CD4-positive, alpha-beta T cell (primary cell): ENCODE measurements at places on chromosomes 2 and 18.
A peak's percentile ranks its signal among the peaks of the same experiment; 100 is the strongest.

- DNase-seq: no peak
Observed at GRCh38 chr2:165067643-165068486, 112.5 kb upstream of the SLC38A11 start.

DNA sequence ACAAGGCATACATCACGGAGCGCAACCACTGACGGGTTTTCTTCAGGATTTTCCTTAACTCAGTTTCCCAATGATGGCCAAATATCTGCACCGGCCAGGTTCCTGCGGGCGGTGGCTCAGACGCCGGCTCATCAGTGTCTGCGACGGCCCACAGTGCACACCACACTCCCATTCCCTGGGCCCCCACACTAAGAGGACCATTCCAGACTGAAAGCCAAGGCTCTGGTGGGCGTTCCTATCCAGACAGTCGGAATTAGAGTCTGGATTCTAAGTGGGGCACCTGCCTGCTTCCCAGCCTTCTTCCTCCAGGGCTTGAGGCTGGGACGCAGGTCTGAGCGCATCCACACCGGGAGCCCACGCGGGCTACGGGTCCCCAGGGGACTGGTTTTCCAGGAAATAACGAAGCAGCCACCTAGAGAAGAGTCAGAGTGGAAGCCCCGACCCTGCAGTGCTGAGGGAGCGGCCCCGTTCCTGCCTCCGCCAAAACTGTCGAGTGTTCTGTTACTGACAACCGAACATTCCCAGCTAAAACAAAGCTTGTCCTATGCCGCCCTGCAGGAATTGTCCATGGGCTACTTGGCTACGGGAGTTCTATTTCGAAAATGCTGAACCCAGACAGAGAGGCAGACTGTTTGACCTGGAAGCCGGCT lies 75.3 kb downstream of the TMEM18 start:
- no peak for DNase-seq

GRCh38 chr2:27712522-27712921 lies 48.8 kb downstream of the SLC4A1AP start:
- DNase-seq: no peak

- no peak for DNase-seq
Observed at GRCh38 chr18:48488388-48488850, 50.4 kb upstream of the CTIF start.

DNA sequence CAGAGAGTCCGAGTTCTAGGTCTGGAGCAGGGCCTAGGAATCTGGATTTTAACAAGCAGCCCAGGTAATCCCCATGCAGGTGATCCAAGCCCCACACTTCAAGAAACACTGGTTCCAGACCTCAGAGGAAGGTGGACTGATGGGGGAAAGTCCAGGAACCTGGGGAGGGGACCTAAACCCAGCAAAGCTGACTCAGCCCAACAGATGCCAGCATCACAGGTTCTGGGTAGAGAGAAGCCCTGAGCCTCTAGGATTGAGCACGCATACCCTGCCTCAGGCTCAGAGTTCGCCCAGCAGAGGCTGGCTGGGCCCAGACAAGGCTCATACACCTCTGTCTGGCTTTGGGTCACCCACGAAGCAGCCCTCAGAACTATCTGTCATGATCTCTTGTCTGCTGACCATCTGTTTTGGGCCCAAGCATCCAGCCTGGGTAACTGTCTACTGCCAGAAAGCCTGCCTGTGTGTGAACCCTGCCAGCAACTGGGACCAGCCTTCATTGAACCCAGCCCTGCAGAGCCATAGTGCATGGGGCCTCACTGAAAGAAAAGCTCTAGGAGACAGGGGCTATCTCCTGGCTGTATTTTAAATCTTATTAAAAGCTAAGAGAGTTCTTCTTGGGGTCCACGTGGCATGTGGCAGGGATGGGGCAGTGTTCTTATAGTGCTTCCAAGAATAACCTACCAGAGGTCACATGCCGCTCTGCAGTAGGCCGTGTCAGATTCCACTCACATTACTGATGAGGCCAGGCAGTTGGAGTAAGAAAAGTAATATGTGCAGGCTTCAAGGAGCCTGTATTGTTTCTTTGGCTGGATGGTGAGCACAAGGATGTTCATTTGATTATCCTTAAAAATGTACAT lies 7.4 kb downstream of the TMEM127 start:
- DNase-seq: no peak

GRCh38 chr2:75292826-75293225 lies 93.5 kb upstream of the TACR1 start:
- DNase-seq: no peak

DNA sequence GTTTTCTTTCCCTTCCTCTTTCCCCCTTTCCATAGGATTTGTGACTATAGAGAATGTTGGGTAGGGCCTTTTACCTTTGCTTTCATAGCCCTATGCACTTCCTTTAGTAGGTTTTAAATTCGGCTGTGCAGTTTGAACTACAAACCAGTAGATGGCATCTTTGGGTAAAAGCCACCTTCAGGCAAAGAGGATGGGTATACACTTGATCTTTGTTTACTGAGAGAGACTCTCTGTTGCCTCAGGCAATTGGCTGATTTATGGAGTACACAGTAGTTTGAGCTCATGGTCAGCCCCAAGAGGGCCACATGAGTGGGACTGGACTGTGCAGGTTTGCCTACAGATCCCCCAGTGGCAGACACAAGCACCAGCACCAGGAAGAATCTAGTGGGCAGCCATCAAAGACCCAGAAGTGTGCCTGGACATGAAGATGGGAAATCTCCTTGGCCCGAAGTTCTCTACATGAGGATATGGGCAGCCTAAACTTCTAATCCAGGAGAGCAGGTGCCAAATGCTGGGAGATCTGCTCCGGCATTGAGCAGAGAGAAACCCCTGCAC lies 1304.3 kb upstream of the DDX18 start:
- DNase-seq: no peak

DNA sequence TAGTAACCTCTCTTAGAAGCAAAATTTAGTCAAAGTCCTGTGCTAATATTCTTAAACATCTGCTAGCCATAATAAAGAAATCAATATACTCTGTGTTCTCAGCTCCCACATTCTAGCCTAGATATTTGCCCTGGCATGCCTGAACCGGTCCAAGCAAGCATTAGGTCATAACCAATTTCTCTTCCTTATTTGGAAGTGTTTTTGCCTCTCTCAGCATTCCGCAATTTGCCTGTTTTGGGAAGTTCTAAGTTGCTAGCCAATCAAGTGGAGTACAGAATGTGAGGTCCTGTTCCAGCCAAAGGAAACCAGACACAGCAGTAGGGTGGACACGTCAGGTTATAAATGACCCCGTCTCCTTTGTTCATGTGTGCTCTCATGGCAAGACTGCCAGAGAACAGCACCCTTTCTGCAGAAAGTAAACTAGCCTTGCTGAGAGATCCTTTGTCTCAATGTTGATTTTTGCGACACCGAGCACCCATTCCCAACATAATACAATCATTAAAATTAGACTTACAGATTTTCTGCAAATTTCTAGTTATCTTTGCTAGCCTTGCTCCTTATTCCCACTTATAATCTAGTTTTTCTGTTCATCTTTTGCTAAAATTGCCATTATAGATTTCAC lies 13.0 kb upstream of the SULT1C4 start:
- no peak for DNase-seq

GRCh38 chr2:25424426-25425028 lies 82.8 kb upstream of the DNMT3A start:
- DNase-seq: no peak

DNA sequence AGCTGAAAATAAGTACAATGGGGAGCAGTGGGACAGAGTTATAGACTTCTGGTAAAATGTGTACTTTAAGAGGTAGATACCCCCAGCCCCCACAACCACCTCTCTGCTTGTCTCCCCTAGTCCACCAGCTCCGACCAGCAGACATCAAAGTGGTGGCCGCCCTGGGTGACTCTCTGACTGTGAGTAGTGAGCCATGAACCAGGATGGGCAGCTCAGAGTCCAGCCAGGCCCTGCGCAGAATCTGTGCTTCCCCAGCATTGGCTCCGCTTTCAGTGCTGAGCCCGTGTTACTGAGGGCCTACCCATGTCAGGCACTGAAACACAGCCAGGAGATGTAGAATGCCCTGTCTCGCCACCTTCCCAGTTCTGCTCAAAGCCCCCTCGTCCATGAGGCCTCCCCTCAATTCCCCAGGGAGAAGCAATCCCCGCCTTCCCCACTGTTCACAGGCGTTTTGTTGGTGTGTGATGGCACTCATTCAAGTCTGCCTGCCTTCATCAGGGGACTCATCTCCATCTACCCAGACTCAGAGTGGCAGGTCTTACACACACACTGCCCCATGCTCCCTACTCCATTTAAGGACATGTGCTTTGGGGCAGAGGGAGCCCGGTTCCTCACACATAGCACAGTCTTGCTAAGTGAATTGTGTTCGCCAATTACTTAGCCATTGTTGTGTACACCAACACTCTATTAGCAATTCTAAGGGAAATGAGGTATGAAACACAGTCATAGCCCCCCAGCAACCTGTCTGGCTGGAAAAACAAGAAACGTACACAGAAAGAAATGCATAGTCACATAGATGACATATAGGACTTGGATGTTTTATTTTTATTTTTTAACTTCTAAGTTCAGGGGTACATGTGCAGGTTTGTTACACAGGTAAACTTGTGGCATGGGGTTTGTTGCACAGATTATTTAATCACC lies 122.6 kb downstream of the PLB1 start:
- DNase-seq: no peak

GRCh38 chr18:54235871-54236270 lies 11.4 kb upstream of the MBD2 start:
- DNase-seq: no peak

- no peak for DNase-seq
Observed at GRCh38 chr2:55518841-55519165, 715 bp upstream of the CFAP36 start.

DNA sequence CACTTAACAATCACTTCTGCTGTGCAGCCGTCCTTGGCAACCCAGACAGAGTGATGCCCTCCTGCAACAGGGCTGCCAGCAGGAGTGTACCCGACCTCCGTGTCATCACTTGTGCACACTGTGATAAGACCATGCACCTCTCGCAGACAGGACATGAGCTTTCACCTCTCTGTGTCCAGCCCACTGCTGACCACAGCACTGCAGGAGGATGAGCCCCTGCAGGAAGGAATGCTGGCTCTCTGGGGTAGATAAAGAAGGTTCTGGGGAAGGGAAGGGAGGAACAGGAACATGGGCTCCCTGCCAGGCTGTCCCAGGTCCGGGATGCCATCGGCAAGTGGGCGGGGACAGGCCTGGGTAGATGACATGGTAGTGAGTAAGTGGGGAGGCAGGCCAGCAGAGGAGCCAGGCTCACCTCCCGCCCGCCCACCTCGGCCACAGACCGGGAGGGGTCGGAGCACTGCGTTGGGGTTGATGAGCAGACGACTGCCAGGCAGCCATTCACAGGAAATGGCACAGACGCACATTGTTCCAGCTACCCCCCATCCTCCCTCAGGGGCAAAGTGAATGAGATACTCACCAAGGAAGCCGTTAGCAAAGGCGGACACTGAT lies 18.6 kb upstream of the COL6A3 start:
- peak; percentile 55 for DNase-seq

DNA sequence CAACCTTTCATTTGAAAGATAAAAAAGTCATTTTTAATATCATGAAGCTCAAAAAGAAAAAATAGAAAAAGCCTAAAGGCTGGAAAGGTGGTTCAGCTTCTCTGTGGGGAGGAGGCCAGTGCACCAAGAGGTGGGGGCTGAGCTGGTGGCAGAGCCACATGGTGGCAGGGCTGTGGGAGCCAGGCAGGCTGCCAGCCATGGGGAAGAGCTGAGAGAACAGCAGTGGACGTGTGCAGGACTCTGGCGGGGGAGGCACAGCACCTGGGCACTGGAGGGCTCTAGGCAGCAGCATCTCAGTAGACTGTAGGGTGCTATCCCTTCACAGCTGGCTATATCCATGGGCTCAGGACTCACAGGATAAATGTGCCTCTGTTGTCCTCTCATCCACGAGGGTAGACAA lies 47.8 kb downstream of the STK25 start:
- DNase-seq: no peak

DNA sequence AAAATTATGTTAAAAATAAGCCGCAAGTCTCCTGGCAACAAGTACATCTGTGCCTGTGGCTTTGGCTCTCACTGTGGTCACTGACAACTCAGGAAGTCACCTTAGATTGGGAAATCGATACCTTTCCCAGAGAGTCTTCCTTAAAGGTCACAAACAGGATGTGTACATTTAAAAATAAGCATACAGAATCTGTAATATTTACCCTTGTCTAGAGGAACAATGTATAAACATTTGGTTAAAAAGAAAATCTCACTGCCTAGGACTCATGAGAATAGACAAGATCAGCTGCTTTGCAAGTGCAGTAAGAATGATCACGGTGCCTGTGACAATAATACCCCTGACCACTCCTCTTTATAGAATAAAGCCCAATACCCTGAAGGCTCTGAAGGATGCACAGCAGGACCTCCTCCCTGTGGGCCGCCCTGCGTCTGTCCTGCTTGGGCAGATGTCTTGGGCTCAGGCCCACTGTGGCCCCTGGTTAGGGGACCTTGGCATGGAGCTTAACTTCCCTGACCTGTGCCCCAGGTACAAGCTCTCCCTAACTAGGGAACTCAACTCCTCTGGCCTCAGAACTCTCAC lies 98.0 kb upstream of the MGAT4A start:
- peak; percentile 47 for DNase-seq

GRCh38 chr2:202030691-202031090 lies 3.0 kb upstream of the FZD7 start:
- DNase-seq: no peak

GRCh38 chr18:27787547-27787946 lies 389.4 kb downstream of the CDH2 start:
- no peak for DNase-seq

DNA sequence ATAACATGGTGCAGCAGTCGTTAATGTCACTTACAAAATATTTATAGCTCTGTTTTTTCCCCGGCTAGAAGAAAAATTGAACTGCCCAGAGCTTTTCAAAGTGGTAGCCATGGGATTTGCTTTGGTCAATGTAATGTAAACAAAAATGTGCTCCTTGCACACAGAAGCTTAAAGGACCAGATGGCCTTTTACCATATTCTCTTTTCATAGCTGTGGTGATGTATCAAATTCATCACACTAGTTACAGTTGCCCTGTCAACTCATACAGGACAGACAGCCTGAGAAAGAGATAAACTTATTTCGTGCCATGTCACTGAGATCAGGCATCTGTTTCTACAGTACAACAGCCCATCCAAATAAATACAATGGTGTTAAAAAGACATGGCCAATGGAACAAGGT lies 368.1 kb upstream of the CDH19 start:
- DNase-seq: no peak
